Small intestine (tissue), 16 donors: ENCODE measurements at places on chromosomes 16 and 17.

GRCh38 chr16:12305847-12306801 lies 329.6 kb downstream of the SNX29 start:
- DNase-seq, result no peak

DNA sequence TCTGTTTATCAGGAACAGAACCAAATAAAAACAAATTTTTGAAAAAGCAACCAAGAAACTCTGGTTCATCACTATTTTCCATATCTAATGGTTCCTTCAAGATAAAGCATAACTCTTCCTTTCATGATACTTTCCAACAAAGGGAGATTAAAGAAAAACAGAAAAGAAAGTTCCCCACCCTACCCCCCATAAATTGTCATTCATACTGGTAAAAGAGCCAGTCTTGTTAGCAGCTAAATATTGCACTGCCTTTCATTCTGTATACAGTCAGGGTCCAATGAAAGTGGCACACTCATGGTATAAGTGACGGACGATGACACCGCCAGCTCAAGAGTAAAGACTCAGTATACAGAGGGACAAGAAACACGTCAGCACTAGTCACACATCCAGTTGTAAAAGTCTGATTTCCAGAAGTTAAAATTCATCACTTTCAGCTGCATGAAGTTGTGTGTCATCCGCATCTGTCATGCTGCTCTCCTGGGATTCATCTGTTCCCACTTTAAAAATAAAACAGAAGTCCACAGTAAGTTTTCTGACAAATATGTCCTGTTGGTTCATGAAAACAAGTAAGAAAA lies 68.5 kb downstream of the CDC27 start:
- no peak for DNase-seq

DNA sequence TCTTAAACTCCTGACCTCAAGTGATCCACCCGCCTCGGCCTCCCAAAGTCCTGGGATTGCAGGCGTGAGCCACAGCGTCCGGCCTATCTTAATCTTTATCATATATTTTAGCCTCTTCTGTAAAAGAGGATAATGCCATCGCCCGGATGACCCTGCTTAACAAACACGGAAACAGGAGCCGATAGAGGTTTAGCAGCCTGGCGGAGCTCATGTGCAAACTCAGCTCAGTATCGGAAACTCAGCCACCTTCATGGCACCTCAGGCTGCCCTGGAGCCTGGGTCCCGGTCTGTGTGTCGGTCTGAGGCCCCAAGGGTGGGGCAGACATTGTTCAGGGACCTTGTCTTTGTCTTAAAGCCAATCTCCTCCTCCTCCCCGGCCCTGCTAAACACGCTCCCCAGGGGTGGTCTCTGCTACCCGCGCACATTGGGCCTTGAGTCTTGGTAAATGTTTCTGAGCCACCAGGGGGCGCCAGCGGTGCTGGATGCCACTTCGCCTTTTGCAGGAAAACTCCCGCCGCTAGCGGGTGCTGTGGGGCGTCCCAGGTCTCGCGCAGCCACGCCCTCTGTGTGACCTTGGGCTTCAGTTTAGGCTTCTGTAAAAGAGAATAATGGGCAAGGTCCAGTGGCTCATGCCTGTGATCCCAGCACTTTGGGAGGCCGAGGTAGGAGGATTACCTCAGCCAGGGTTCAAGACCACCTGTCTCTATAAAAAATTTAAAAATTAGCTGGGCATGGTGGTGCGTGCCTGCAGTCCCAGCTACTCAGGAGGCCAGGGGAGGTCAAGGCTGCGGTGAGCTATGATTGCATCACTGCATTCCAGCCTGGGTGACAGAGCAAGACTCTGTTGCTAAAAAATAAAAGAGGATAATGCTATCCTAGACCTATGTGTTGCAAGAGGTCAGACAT lies 2.7 kb downstream of the CETP start:
- DNase-seq, result peak; percentile 89

DNA sequence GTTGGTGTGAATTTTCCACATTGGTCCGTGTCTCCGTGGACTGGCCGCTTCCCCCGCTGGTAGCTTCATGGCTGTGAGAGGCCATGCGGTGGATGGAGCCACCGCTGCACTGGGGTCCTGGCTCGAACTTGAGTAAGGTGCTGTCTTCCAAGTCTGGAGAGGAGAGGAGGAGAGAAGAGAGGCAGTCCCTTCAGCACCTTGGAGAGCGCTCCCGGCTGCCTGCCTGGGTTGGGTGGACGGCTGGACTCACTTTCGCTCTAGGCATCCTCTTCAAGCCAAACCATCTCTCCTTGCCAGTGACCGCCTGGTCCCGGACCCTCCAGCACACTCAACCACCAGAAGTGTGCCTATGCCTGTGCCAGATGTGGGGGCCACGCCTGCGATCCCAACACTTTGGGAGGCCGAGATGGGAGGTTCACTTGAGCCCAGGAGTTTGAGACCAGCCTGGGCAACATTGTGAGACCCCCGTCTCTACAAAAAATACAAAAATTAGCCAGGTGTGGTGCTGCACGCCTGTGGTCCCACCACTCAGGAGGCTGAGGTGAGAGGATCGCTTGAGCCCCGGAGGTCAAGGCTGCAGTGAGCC lies 6.2 kb downstream of the JPH3 start:
- peak; percentile 72 for DNase-seq

DNA sequence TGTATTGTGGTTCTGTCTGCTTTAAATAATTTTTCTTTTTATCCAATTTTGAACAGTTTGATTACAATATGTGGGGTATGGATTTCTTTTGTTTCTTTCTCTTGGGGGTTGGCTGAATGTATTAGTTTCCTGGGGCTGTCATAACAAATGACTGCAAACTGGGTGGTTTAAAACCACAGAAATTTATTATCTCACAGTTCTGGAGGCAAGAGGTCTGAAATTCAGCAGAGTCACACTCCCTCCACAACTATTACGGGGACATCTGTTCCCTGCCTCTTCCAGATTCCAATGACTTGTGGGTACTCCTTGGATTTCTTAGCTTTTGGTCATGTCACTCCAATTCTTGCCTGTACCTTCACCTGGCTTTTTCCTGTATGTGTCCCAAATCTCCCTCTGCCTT lies 23.7 kb downstream of the COX11 start:
- no peak for DNase-seq

DNA sequence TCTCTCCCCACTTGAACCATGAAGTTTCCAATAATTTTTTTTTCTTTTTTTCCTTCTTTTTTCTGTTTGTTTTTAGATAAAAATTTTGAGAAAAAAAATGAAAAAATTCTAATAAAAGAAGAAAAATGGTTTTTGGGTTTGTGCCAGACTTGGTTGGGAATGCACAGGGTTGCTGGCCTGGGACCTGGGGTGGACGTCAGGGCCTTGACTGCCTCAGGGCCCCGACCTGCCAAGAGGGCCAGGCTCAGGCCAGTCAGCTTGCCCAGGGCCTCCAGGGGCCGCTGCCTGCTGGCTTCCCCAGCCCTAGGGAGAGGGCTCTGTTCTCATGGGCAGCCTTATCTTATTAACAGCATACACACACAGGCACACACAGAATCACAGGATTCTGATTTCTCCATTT lies 6.5 kb downstream of the TBX6 start:
- DNase-seq, result no peak

- DNase-seq, result no peak
These were observed 536.7 kb upstream of the HSBP1 start for GRCh38 chr16:83271123-83271522.

- DNase-seq, result peak; percentile 34
These were observed 565 bp downstream of the WDR45B start for GRCh38 chr17:82647593-82648164.

DNA sequence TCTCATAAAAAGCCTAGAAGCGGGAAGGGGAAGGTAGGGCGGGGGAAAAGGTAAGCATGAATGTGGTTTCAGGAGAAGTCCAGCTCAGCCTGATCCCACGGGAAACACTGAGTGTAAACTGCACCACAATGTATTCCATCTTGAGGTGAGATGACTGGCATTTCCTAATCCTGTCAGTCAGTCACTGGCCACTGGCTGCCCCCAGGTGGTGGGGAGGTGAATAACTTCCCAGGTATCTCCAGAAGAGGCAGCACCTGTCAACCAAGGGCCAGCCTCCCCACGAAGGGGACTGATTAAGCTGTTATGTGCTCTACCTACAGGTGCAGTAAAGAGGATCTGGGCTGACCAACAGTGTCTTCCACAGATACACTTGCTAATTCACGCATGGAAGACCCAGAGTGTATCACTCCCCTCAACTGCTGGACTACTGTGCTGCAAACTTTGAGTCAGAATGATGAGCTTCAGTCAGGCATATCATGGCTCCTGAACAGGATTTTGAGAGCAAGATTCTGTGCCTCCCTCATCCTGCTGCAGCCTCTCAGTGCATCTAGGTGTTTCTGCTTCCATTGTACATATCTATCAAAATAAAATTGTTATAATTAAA lies 108.5 kb upstream of the CCL2 start:
- peak; percentile 55 for DNase-seq

DNA sequence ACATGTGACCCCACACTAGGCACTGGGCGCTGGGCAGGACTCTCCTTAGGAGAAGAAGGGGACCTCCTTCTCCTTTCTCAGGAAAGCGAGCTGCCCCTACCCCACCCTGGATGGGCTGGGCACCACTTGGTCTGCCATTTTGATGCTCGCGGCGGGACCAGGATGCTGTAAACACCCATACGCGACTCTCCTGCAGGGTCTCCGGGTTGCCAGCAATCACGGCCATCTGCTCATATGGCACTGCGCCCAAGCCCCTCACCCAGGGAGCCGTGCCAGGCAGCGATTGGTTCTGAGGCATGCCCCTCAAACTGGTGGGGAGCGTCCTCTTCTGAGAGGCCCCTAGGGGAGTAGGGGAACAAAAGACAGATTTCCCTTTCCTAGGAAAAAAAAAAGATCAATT lies 99.0 kb downstream of the C16orf78 start:
- no peak for DNase-seq

DNA sequence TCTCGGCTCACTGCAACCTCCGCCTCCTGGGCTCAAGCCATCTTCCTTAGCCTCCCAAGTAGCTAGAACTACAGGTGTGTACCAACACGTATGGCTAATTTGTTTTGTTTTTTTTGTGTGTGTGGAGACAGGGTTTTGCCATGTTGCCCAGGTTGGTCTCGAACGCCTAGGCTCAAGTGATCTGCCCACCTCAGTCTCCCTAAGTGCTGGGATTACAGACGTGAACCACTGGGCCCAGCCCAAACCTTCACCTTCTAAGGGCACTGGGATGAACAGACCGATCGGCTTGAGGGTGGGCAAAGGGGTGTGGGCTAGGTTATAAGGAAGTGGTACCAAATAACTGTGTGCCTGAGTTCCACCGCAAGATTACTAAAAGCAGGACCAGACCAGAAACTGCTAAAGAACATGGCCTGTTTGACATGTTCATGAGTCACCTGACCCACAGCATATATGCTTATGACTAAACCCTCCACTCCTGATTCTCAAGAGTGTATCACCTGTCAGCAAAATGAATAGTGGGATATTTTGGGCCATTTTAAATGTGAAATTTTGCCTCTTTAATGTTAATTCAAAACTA lies 8.1 kb downstream of the TMEM97 start:
- DNase-seq, result no peak

GRCh38 chr17:2933606-2934005 lies 129.8 kb downstream of the OR1D5 start:
- DNase-seq, result no peak

DNA sequence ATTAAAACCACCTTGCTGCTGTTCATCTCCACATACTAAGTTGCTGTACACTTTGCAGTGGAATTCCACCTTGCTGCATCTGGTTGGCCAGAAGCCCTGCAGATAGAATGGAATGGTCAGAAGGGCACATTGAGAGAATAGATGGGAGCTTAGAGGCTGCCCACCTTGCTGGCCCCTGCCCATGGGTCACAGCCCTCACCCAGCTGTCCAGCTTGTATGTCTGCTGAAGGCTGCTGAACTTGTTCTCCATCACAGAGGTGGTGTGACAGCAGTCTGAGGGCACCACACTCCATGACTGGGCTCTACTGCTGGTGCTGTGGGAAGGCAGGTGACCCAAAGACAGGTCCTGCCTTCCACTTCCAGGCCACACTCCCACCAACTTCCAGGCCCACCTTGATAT lies 1755.4 kb downstream of the TP53TG3F start:
- no peak for DNase-seq

DNA sequence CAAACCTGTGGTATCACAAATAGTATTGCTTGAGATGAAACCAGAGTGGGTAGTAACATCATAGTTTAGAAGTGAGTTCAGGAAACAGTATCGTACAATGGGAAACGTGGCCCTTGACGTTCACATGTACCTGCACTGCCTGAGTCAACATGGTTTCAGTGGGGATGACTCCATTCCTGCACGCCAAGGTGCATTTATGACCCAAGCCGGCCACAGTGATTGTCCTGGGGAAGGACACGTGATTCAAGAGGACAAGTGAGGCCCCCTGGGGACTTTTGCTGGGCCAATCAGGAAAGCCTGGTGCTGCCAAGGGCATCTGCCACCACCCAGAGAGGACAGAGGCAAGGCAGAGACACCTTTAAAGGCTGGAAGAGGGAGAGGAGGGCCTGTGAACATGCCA lies 119.2 kb downstream of the AXIN2 start:
- no peak for DNase-seq

DNA sequence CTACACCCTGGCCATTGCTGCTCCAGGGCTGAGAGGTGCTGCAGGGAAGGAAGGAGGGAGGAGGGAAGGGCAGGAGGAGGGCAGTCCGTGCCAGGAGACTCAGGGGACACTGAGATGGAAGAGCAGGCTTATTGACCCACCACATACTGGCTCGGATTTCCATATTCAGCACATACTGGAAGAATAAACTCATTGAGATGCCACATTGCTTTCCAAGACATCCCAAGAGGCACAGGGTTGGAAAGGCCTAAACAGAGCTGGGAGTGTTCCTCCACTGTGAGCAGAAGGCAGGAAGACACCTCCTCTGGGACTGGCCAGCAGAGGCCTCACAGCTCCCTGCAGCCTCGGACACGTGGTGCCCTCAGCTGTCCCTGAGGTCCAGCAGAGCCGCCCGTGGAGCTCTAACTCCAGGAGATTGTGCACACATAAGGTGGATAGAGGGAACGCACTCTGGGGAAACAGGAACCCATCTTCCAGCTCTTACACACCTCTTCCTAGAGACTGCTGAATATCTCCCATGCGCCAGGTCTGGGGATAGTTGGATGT lies 17.4 kb downstream of the CCDC182 start:
- no peak for DNase-seq

GRCh38 chr16:12699161-12699560 lies 104.5 kb downstream of the CPPED1 start:
- DNase-seq, result no peak

- no peak for DNase-seq
These were observed 58.4 kb downstream of the NXN start for GRCh38 chr17:921161-921560.

GRCh38 chr16:84541999-84542817 lies 37.7 kb upstream of the MEAK7 start:
- no peak for DNase-seq

DNA sequence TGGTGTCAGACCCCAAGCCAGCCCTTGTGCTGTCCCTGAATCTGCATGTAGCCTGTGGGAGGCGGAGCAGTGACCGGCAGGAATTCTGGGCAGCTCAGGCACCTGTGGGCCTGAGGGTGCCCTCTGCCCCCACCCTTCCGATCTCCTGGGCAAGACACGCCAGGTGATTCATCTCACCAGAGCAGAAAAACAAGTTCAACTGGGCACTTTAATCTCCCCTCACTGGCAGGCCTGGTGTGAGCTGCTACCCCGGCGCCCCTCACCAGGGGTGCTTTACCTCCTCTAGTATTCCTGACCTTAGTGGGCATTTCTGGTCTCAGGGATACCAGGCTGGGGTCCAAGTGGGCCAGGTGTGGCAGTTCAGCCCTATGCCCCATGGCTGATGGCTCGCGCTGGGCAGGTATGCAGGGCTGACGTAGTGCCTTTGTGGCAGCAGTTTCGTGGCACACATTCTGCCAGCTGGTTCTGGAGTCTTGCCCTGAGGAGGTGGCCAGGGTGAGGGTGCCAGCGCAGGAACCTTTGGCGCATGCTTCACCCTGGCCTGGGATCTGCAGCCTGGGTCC lies 6.0 kb downstream of the ERBB2 start:
- peak; percentile 93 for DNase-seq

- DNase-seq, result no peak
These were observed 570.5 kb downstream of the WWOX start for GRCh38 chr16:78669994-78670393.
